ENCODE measurements at places on chromosomes 2 and 18.

GRCh38 chr2:74764429-74765272 is 69.3 kb upstream of the HK2 start:
- no peak for DNase-seq

- DNase-seq: peak; percentile 61
Observed at GRCh38 chr18:76450452-76451395, 44.3 kb downstream of the ZNF516 start.

DNA sequence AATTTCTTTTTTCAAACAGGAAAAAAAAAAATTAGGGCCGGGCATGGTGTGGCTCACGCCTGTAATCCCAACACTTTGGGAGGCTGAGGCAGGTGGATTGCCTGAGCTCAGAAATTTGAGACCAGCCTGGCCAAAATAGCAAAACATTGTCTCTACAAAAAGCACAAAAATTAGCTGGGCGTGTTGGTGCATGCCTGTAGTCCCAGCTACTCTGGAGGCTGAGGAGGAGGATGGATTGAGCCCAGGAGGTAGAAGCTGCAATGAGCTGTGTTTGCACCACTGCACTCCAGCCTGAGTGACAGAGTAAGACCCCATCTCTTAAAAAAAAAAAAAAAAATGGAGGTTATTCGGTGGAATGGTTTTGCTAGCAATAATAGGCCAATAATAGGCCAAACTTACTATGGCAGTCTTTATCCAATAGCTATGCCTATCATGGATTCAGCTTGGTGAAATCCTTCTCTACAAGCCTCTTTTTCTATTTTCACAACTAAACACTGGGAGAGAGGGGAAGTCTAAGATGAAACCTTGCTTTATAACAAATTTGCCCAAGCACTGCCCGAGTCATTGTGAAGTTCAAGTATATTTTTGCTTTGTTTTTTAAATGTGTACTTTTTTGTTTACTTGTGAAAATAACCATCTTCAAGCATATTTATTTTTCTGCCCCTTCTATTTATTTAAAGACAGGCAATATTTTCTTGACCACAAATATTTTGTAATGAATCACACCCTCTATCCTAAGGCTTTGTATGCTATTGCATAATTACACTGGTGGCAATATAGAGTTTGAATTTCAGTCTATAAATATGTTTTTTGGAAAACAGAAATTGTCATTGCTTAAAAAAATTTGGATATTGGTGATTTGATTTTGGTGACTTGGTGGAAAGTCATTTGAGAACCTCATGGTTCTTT is 20.0 kb upstream of the KYNU start:
- DNase-seq: no peak

DNA sequence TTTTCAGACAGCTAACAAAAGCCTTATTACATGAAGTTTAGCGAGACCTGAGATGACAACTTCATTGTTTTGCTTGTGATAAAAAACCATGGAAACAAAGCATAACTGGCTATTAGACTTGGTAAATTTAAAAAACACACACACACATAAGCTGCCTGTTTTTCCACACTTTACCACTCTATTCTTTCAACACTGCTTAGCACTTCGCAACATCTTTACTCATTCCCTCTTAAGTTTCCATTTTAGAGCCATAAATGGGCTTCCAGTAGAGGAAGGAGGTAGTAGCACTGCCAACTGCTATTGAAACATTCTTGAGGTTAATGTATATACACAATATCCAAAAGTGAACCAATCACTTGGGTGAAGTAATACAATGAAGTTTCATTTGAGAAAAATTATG is 54.1 kb downstream of the BAZ2B start:
- no peak for DNase-seq

DNA sequence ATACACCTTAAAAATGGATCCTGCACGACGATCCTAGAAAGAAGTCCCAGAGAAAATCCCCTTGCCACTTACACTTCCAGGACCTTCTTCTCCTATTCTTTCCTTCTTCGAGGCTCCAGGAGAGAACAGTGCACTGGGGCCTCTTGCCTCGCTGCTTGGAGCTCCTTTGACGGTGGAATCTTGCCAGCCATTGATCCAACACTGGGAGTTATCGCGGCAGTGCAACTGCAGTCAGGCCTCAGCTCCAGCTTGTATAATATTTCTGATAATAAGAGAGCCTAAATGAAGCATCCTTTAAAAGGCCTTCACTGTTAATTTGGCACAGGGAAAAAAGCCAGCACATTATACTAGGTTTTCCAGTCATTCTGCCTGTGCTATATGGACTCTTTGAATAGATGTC is 216.9 kb upstream of the PARD3B start:
- no peak for DNase-seq

- peak; percentile 27 for DNase-seq
Observed at GRCh38 chr2:12809526-12809925, 92.8 kb downstream of the TRIB2 start.

DNA sequence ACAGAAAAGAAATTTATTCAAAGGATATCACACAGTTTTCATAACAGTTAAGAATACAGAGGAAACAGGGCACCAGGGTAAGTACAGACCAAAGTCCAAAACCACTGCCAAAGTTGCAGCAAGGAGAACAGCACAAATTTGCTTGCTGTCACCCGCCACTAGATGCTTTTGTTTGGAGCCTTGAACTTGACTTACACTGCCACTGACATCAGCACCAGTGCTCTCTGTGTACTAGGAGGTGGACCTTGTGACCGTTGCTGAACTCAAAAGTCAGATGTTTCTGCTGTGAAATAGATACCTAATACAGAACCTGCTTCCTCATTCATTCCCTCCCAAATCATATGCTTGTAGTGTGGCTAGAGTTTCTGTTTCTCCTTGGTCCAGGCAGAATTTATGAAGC is 578.3 kb upstream of the TMEFF2 start:
- no peak for DNase-seq

- no peak for DNase-seq
Observed at GRCh38 chr2:68764041-68764805, 29.6 kb downstream of the ARHGAP25 start.

DNA sequence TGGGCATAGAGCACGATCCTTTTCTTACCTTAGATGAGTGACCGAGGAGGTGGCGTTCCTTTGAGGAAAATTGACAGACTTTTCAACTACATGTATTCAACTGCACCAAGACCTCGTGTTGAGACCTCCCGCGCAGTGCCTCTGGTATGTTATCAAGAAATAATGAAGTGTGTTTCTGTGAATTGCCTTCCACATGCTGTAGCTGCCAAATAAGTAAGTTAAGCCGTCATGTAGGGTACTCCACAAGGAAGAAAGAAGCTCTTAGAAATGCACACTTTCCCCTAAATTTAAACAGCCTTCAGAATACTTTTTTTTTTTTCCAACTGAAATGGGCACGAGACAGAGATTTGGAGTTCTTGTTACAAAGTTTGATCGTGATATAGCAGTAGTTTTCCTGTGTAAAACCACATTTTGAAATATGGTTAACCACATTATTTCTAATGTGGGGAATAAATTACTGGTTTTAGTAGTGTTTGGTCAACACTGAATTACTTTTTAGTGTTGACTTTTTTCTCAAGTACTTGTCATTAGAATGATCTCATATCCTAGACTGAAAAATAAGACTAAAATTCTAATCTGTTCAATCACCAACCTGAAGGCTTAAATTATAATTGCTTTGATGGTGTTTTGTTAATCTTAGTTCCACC is 30.5 kb downstream of the PDK1 start:
- DNase-seq: no peak

DNA sequence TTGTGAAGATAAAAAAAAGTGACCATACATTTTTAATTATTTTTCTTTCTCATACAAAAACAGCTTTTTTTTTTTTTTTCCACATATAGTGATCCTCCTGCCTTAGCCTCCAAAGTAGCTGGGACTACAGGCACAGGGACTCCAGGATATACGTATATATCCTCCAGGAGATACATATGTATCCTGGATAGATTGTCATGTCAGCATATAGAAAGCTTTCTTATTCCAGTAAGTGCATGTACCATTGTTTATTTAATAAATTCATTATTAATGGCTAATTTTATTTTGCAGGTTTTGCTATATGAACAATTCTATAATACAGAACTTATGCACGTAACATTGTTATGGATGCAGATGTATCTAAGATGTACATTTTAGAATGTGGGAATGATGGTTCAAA is 138.7 kb downstream of the DOK6 start:
- DNase-seq: no peak

GRCh38 chr2:35731674-35732073 is 623.9 kb upstream of the CRIM1 start:
- DNase-seq: no peak

GRCh38 chr18:12811191-12811950 is 72.7 kb downstream of the PTPN2 start:
- no peak for DNase-seq

- no peak for DNase-seq
Observed at GRCh38 chr2:20704886-20705285, 37.9 kb downstream of the GDF7 start.

DNA sequence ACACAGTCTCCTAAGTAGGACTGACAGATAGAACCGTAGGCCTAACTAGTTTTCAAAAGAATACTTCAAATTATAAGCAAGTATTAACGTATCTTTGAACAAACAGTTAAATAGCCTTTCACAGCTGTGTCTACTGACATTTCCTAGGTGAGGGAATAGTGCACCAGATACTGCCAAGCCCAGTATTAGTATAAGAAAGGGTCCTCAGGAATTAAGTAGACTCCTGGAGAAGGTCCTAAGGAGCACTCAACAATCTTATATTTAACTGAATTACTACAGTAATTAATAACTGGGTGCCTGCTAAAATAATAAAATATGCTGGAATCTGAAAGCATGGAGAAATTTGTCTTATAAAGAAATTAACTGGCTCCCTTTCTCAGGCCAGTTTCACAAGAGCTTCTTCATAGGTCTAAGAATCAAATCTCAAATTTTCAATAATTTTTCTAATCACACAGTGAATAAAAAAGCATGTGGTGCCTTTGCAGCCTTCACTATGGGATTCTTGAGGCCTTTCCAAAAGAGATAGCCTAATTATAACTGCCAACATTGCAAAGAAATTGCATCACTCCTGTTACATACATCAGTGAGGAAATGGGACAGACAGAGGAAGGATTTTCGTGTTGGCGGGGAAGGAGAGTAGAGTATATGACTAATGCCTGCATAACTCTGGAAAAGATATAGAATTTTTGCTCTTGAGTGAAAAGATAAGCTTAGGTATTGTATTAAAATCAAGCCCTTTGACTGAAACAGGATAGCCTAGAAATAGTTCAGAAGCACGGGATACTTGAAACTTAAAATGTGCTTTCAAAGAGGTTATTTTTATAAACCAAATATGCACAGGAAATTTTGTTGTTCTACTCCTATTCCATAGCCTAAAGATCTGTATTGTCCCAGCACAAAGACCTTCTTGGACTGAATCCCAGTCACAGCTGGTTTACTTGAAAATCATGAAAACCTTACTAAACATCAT is 228.6 kb upstream of the STK17B start:
- peak; percentile 94 for DNase-seq

- DNase-seq: peak; percentile 45
Observed at GRCh38 chr2:222782201-222782730, 78.6 kb upstream of the ACSL3 start.

- no peak for DNase-seq
Observed at GRCh38 chr18:57329856-57330255, 22.5 kb upstream of the ST8SIA3 start.

GRCh38 chr2:26970928-26971627 is 641 bp downstream of the MAPRE3 start:
- peak; percentile 45 for DNase-seq

GRCh38 chr2:96025194-96025492 is 9.6 kb downstream of the GPAT2 start:
- no peak for DNase-seq

DNA sequence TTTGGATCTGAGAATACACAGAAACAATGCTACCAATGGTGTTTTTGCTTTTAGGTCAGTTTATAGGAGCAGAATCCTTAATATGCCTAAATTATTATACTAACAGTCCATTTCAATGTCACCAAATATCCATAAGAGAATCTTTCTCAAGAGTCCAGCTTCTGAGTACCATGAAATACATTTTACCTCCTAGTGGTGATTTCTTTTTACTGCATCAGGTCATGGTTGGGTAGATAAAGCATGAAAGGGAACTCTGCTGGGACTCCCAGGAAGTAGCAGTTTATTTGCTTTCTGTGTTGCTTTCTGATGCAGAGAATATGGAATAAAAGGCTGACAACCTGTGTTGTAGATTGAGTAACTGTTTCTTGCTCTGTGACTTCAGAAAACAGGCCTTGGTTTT is 115.6 kb downstream of the PPP1R1C start:
- peak; percentile 8 for DNase-seq

- DNase-seq: no peak
Observed at GRCh38 chr2:71060871-71061270, 7.6 kb upstream of the NAGK start.

DNA sequence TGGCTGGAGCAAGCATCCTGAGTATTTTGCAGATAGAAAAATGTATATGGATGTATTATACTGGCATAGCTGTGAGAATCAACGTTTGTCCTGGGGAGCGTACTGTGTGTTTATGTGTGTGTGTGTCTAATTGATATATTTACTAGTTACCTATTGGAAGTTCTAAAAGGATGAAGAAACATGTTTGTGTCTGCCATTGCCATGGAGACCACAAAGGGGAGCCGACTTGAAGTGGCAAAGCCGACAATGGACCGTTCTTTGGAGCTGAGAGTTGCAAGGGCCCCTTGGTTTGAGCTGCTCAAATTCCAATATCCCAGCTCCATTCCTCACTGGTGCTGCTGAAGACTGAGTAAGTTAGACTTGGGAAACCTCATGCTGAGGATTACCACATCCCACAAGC is 14.3 kb upstream of the SLC25A52 start:
- DNase-seq: no peak

Measured in foreskin fibroblast (primary cell).